Central memory CD4-positive, alpha-beta T cell (primary cell): ENCODE measurements at places on chromosomes 13 and 19.

DNA sequence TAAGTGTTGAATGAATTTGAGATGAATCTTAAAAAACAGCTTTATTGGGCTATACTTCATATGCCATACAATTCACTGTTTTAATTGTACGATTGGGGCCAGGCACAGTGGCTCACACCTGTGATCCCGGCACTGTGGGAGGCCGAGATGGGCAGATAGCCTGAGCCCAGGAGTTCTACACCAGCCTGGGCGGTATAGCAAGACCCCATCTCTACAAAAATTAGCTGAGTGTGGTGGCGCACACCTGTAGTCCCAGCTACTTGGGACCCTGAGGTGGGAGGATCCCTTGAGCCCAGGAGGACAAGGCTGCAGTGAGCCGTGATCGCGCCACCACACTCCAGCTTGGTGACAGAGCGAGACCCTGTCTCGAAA is 10.3 kb downstream of the ARID3A start:
- no peak for DNase-seq

GRCh38 chr19:3357271-3357991 is 9.0 kb upstream of the NFIC start:
- no peak for DNase-seq

- DNase-seq = no peak
These were observed 61.6 kb upstream of the PCDH17 start for GRCh38 chr13:57569986-57570385.

DNA sequence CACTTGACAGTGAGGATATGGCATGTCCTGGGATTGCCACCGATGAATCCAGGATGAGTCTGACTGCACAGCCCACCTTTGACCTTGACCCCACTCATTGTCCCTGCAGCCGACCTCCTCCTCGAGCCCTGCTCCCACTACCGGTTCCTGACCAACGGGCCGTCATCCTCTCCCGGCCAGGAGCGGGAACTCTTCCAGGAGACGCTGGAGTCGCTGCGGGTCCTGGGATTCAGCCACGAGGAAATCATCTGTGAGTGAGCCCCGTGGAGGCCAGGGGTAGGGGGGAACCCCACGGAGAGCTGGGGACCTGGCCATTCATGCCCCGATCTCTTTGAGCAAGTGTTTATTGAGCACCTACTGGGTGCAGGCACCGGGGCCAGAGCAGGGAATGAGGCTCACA is 28.4 kb downstream of the MYH14 start:
- DNase-seq = no peak

DNA sequence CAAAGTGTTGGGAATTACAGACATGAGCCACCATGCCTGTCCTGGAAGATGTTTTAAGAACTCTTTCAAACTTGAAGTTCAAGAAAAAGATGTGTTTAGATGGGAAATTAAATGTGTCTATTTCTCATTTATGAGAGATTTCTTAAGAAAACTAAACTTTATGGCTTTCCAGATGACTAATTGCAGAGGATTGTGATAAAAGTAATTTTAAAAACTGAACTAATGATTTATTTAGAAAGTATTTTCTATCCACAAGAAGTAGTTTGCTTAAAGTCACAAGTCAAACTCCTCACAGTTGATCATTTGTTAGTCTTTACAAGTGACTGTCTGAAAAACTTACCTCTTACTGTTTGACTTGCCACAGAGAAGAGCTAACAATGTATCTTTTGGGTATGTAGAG is 89.6 kb upstream of the SPRY2 start:
- no peak for DNase-seq

DNA sequence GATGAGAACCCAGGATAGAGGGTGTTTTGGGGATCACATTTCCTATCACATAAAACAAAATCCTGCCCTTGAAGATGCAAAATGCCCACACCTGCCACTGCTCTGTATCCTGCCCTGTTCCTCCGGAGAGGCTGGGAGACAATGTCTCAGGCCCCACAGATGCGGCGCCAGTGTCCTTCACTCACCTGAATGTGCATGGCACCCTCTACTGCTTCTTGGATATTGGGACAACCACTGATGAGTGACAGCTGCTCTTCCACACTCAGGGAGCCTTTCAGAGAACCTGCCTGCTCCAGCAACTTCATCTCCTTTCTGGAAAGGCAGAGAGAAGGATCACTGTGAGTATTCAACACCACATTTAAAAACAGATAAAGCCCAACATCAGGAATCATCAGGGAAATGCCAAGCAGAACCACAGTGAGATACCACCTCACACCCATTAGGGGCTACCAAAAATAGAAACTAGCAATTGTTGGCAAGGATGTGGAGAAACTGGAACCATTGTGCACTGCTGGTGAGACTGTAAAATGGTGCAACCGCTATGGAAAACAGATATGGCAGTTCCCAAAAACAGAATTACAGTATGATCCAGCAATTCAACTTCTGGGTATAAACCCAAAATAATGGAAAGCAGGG is 36.4 kb downstream of the CRYL1 start:
- DNase-seq = no peak

DNA sequence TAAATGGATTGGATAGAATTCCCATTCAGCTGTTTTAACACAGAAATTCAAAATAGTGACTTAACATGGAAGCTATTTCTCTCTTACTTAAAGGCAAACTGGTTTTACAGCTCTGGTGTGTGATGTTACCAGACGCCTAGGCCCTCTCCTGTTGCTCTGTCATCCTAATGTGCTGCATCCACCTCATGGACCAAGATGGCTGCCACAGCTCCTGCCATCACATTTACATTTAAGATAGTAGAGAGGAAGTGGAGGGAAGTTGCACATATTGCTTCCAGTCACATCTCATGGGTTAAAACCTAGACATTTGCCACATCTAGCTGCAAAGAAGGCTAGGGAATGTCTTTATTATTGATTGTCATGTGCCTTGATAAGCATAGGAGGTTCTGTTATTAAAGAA is 157.5 kb downstream of the OXGR1 start:
- no peak for DNase-seq

DNA sequence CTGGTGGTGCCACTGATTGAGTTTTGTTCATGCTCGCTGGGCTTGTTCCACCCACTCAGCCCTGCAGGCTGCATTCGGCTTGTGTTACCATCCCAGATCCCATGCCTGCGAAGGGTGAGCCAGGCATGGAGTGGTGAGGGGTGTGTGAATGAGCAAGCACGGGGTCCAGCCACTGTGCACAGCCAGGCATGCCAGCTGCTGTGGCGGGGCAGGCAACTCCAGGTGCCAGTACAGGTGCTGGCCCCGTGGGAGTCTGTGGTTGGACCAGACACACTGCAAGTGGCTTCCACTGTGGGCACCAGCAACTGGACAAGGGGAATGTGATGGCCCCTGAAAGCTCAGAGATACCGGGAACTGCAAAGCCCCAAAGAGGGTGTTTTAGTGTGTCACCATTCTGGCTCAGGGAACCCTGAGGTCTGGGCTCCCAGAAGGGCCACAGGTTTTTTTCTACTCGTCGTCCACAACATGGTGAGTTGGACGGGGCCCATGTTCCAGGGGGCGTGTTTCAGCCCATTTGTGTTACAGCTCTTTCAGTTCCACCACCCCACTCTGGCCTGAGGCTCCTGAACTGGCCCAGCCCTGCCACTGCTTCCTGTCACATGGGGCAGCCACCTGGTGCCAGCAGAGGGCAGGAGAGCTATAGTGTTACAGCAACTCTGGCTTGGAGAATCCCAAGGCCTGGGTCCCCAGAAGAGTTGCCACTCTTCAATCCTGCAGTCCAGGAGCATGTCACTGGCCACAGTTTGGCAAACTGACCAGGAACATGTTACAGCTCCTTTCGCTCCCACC is 217.0 kb upstream of the OBI1 start:
- DNase-seq = no peak
